Stimulated activated naive CD4-positive, alpha-beta T cell (primary cell): ENCODE measurements at places on chromosomes 3 and 15.
A peak's percentile ranks its signal among the peaks of the same experiment; 100 is the strongest.

DNA sequence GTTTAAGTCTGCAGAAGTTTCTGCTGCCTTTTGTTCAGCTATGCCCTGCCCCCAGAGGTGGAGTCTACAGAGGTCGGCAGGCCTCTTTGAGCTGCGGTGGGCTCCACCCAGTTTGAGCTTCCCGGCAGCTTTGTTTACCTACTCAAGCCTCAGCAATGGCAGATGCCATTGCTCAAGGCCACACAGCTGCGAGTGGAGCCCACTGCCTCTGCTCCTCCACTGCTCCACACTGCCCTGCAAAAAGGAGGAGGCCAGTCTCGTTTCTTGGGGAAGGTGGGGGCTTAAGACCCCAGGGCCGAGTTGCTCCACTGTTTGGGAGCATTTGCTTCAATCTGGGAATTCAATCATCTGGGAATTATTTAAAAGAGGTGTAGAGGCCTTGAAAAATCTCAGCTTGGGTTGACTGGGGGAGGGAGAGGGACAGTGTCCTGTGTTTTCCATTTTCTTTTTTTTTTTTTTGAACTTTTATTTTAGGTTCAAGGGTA is 144.6 kb upstream of the MEF2A start:
- peak; percentile 78 for DNase-seq

GRCh38 chr3:156741935-156742334 is 67.5 kb downstream of the TIPARP start:
- no peak for DNase-seq

GRCh38 chr15:37206690-37207089 is 106.3 kb upstream of the MEIS2 start:
- DNase-seq, result no peak

GRCh38 chr15:71611553-71612396 is 198.6 kb upstream of the NR2E3 start:
- no peak for DNase-seq

DNA sequence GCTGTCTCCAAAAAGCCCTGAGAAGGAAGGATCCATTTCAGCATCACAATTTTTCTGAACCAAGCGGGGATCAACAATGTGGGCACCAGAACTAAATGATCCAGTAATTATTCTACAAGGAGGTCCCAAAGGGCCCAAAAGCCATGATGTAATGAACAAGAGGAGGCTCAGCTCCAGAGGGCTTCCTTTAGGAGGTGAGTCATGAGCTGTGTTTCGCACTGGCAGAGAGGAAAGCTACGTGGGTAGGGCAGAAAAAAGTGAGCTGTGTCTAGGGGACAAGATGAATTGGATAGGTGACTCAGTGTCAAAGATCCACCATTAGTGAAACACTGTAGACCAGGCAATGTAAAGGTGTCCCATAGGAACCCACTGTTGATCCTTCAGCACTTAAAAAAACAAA is 113.4 kb downstream of the RORA start:
- no peak for DNase-seq

DNA sequence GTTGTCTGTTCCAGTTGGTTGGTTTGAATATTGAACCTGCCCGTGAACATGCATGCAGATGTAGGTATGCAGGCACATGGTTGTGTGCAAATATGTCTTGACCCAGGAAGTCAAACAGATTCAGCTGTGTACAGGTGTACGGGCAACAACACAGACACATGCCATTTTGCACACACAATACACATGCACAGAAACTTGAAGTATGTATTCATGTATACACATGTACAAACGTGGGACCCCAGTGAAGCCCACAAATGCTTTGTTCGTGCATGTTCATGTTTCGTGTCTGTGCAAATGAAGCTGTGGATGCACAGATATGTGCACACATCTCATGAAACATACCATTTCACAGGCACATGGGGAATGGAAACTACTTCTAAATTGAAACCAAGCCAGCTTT is 30.7 kb downstream of the IDH3A start:
- no peak for DNase-seq

GRCh38 chr15:93719921-93720351 is 511.4 kb upstream of the MCTP2 start:
- DNase-seq, result no peak

DNA sequence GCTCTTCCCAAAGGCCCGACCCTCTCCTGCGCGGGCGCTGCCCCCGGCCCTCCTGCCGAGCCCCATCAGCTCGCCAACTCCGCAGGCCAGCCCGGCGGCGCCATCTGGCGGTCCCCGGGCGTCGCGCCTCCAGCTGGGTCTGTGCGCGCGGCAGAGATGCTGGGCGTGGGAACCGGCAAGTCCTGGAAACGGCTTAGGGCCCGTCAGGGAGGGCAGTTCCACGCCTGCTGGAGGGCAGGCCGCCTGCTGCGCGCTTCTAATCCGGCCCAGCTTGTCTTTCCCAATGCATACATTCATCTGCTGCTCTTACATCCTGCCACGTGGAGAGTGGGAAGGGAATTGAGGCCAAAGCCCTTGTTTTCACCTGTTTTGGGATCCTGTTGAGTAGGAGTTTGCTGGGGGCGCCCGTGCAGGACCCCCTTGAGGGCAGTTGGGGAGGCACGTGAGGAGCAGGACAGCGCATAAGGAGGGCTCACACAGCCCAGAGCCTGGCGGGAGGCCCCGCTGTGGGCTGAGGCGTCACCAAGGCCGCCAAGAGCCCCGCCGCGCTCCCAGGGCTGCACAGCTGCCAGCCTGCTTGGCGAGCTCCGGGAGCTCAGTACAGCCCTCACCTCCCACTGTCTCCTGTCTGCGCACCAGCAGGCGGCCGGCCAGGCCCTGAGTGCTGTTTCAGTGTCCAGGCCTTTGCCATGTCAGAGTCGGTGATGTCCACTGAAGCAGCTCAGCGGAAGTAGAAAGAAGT is 165.6 kb downstream of the NSMCE3 start:
- peak; percentile 22 for DNase-seq
